AG09309 (cell line): ENCODE measurements at places on chromosomes 4 and X.
A peak's percentile ranks its signal among the peaks of the same experiment; 100 is the strongest.

DNA sequence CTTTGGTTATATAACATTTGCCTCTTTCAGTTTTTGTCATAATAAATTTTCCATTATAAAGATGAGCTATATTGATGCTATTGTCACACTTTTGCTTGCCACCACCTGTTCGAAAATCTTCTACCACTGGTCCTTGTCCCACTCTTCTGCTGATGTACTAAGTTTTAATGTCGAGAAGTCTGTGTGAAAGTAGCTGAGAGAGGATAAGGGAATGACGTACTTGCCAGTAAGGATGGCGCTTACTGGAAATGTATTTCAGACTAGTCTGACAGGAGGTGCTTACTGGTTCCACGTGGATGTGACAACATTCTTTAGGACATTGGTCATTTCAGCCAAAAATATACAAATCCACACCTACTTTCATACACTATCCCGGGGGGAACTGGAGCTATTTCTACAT lies 132.7 kb upstream of the NR3C2 start:
- DNase-seq, result no peak

DNA sequence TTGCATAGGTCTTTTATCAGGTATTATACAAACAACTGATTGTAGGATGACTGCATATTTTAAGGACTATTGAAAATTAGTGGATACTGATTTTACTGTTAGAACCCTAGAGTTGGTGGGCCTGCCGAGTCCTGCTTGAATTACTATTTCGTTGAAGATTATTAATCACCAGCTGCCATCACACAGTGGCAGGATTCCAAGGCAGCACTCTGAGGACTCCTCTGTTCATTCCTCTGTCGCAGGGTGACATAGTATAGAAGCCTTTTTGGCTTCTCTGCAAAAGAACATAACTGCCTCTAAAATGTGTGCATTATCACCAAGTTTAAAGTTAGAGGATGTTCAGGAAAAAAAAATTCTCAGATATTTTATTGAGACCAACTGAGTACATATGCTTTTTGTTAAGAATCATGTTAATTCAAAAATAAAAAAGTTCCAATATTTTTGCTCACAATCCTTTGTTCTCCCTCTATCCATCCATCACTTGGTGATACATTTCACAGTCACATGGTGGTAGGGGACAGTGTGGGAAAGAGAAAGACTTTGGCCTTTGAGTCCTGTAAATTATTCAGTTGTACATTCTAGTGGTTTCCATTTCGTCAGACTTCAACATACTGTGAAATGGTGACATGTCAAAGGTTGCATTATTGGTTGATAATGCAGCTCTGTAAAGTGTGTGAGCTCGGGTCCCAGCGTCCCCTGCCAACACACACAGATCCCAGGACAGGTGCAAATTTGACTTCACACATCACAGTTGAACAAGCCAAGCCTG lies 332.5 kb downstream of the GRID2 start:
- DNase-seq, result no peak

- DNase-seq, result no peak
Observed at GRCh38 chr4:146640465-146641061, 1.9 kb downstream of the POU4F2 start.

GRCh38 chr4:183986971-183987946 lies 82.2 kb downstream of the STOX2 start:
- DNase-seq, result peak; percentile 23

DNA sequence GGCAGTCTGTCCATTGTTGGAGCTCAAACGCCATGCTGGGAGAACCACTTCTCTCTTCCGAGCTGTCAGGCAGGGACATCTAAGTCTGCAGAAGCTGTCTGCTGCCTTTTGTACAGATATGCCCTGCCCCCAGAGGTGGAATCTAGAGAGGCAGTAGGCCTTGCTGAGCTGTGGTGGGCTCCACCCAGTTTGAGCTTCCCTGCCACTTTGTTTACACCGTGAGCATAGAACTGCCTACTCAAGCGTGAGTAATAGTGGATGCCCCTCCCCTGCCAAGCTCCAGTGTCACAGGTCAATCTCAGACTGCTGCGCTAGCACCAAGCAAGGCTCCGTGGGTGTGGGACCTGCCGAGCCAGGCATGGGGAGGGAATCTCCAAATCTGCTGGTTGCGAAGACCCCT lies 145.7 kb downstream of the VSIG4 start:
- no peak for DNase-seq

DNA sequence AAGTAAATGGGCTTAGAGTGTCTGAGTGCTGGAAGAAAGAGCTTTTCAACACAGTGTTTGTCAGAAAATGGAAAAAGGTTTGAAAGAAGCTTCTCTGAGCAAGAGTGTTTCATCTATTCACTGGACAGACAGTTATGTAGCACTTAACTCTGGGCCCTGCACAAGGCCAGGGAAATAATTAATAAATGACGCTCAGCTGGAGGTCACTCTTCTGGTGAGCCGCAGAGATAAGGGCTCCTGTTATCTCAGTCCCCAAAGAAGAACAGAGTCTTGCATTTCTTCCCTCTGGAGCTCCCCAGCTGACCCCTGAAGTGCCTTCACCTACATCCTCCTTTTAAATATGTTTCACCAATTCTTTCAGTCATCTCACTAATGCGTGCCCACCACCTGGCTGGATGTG lies 90.4 kb downstream of the SLC16A2 start:
- DNase-seq, result no peak

DNA sequence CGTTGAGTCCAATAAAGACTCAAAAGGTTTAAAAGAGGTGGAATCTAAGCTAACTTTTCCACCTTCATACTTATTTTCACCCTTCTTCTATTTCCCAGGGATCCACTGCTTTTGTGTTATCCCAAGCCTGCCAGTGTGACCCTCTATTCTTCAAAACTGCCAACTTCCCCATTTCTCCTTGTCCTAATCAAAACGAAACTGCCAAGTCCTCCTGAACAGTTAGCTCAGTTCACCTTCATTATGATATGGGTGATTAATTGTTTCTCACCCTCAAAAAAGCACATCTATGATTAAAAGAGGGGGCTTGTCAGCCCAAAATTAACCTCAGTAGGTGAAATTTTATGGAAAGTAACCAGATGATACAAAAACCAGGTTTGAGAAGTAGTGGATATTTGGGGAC lies 108.4 kb downstream of the GUCY2F start:
- DNase-seq, result no peak

GRCh38 chr4:141900856-141901255 lies 264.5 kb downstream of the IL15 start:
- no peak for DNase-seq

GRCh38 chr4:87053802-87054767 lies 119.3 kb downstream of the AFF1 start:
- DNase-seq, result no peak

- DNase-seq, result no peak
Observed at GRCh38 chr4:8850074-8850829, 21.4 kb downstream of the HMX1 start.

DNA sequence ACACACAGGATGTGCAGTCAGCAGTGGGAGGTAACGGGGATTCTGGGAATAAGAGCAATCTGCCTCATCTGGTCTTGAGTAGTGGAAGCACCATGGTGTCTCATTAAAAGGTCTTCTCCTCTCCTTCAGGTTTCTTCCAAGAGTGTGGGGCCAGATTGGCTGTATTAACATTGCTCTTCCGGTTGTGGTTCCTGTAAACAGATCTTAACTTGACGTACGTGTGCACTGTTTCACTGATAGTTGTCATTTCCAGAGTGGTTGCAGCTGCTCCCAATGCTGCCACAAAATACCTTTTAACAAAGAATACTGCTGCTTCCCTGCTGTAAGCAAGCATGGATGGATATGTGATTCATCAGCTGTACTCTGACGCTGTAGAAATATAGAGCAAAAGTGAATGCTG lies 1443.4 kb upstream of the TENM3 start:
- no peak for DNase-seq

DNA sequence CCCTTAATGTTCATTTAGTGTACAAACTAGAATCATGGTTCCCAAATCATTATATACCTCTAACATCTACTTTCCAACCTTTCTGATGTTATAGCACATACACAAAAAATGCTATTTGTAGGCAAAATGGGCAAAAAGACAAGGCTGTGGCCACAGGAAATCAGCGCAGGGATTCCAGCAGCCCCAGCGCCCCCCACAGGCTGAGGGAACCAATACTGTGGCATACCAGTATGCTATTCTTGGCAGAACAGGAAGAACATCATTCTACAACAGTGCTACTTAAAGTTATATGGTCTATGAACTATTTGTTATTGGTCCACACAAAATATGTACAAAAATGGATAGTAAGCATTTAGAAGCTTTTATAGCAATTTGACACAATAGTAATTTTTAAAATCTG lies 25.3 kb downstream of the STEEP1 start:
- no peak for DNase-seq

- DNase-seq, result no peak
Observed at GRCh38 chr4:5157791-5158770, 106.8 kb downstream of the STK32B start.

DNA sequence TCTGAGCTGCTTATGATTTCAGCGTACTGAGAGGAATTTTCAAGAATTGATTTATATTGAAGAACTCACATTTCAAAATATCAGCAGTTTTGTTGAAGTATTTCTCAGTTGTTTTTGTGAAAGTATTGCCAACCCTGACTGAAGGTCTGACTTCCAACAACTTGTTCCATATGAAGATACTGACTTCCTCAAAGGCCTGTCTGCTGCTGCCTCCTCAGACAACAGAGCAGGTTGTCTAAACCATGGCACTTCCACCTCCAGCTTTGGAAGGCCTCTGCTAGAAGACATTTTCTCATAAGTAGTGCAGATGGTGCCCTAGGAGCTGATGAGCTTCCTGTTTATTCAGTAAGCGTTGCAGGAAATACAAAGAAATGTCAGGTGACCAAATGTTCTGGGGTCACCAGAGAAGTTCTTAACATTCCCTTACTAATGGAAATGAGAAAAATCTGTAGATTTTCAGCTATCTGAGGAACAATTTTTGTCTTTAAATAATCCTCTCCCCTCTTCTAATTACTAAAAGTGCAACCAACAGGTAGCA lies 28.8 kb downstream of the FGF2 start:
- DNase-seq, result no peak

GRCh38 chrX:66023385-66024091 lies 16.3 kb downstream of the VSIG4 start:
- DNase-seq, result no peak

GRCh38 chr4:19416146-19416545 lies 835.6 kb upstream of the SLIT2 start:
- DNase-seq, result no peak

- DNase-seq, result no peak
Observed at GRCh38 chr4:31983677-31984076, 1263.5 kb downstream of the PCDH7 start.

DNA sequence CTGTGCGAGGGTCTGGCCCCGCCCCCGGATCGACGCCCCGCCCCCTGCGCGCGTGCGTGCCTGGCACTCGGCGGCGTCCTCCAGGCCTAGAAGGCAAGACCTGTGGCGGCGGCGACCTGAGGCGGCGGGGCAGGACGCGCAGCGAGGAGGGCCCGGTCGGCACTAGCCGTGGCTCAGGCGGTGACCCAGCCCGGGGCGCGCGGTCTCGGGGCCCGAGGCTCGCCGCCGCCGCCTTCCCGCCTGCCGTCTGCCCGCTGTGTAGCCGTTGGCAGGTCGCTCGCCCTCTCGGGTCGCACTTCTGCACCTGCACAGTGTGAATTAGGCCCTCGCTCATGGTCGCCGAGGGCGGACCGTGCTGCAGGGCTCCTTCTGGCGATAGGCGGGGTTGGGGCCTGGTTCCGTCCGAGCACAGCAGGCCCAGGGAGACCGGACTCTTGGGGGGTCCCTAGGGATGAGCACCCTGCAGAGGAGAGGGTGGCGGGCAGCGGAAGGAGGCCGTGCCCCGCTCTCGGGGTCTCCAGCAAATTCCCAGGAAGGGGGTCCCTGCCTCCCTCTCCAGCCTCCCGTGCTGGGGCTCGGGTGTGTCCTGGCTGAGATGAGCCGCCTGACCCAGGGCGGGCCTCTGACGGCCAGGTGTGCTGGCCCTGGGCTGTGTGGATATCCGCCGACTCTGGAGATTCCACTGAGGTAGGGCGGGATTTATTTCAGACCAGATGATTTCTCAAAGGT lies 557 bp upstream of the FAM53A start:
- no peak for DNase-seq

GRCh38 chr4:138698641-138699040 lies 316.9 kb upstream of the NOCT start:
- no peak for DNase-seq

- DNase-seq, result no peak
Observed at GRCh38 chrX:100696699-100697351, 35.1 kb downstream of the SYTL4 start.

- DNase-seq, result no peak
Observed at GRCh38 chr4:24382381-24382780, 202.0 kb downstream of the DHX15 start.

DNA sequence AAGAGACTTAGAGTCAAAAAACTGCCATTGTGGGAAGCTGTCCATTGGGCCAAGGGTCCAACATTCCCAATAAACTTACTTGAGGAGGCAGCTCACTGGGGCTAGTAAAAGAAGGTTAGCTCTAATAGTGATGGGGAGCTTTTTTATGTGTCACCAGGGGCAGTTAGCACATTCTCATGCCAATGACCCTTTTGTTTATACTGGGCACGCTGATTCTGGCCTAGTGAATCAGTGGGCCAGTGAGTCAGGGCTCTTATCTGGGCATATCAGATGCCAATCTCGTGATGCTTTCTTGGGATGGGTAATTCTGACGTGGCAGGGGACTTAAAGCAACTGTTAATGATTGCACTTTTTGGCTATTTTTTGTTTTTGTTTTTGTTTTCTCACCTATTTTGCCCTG lies 27.8 kb downstream of the TCEAL1 start:
- peak; percentile 56 for DNase-seq

DNA sequence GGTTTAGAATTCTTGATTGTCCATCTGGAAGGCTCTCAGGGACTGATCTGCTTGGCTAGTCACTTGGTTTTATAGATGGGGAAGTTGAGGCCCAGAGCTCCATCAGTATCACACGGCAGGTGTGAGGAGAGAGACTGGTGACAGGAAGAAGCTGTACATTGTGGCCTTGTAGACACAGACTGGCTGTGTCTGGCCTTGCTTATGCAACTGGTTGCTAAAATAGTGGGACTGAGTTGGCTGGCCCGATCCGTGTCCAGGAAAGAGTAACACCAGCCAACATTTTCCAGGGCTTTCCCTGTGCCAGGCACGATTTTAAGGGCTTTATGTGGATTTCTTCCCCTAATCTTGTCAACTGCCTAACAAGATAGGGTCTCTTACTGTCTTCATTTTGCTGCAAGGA lies 2.8 kb downstream of the TBC1D14 start:
- DNase-seq, result no peak
